ENCODE measurements at places on chromosomes 11 and 22.

GRCh38 chr22:39518144-39518786, 2.1 kb upstream of the ATF4 start:
- DNase-seq: no peak

GRCh38 chr11:92790366-92790765, 179.1 kb upstream of the MTNR1B start:
- no peak for DNase-seq

DNA sequence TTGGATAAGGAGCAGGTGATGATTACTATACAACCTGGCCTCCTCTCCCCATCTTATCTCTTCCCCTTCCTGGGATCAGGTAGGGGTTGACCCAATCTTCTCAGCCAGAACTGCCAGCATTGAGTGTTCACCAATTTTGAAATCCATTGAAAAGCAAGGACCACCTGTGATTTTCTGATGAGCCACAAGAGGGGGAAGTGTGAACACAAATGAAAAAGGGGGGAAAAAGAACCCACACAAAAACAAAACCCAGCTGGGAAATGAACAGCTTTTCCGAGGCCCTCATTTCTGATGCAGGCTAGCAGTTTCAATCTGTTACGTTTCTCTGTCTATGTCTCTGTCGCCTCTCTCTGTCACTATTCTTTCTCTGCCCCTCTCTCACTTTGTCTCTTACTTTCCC, 161.9 kb downstream of the INSC start:
- no peak for DNase-seq

DNA sequence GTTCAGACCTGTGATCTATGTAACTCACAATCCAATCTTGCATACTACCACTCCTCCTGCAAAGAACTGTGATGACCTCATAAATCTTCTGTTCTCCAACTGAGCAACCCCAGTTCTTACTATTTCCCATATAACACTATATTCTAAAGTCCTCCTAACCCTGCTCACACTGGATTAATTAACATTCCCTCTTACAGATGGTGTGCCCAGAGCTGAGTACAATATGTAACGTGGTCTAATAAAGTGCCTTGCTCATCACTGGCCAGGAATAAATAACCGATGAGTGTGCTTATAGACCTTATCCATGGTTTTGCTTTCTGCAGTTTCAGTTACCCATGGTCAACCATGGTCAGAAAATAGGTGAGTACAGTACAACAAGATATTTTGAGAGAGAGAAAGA, 28.6 kb downstream of the PRCP start:
- DNase-seq: no peak

GRCh38 chr22:39243439-39244135, 1.2 kb downstream of the PDGFB start:
- DNase-seq: peak; percentile 33

- no peak for DNase-seq
Observed at GRCh38 chr11:103358251-103358650, 249.0 kb downstream of the DYNC2H1 start.

DNA sequence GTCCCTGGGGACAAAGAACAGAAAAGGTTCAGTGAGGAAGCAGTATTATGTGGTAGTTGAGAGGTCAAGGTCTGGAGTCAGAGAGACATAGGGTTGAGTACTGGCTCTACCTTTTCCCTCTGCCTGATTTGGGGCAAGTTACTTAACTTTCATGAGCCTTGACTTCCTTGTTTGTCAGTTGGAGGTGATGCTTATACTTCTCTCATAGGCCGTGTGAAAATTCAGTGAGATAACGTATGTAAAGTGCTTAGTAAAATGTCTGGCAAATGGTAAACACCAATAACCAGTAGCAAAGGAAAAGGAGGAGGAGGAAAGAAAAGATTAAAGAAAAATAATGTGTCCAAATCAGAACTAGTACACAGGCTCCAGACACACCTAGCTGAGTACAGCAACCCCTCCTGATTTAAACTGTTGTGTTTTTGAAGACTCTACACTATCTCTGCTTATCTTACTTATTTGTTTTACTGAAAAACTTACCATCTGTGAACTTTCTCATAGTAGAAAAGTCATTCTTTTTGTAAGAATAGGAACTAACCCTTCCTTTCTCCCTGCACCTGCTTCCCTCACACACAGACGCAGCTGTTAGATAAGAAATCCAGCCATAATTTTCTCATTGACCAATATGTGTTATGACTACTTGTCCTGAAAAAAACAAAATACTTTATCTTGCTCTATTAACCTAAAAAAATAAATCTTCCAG, 126.9 kb downstream of the CD44 start:
- no peak for DNase-seq

DNA sequence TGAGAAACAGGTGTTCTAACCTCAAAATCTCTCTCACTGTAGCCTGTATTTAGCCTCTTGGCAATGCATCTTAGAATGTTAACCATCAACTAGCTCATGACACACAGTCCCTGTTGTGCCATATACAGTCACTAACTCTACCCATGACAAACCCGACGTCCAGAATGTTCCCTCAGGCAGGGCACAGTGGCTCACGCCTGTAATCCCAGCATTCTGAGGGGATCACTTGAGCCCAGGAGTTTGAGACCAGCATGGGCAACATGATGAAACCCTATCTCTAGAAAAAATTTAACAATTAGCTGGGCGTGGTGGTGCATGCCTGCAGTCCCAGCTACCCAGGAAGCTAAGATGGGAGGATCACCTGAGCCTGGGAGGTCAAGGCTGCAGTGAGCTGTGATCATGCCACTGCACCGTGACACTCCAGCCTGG, 18.2 kb upstream of the CCDC34 start:
- DNase-seq: peak; percentile 34

DNA sequence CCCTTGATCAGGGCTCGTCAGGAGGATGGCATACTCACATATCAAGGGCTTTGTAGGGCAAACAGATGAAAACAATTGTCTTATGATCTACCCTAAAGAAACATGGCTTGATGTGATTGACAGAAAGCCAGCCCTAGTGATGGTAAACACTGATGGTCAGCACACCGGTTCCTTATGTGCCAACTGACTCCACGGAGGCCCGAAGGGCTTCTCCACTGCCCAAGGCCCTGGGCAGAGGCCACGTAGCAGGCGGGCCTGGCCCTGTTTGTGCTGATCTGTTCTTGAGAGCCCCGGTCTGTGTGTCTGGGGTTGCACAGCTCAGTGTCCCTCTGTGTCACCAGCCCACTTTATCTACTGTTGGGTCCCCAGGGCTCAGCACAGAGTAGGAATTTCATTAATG, 115.2 kb downstream of the GRIK4 start:
- no peak for DNase-seq

DNA sequence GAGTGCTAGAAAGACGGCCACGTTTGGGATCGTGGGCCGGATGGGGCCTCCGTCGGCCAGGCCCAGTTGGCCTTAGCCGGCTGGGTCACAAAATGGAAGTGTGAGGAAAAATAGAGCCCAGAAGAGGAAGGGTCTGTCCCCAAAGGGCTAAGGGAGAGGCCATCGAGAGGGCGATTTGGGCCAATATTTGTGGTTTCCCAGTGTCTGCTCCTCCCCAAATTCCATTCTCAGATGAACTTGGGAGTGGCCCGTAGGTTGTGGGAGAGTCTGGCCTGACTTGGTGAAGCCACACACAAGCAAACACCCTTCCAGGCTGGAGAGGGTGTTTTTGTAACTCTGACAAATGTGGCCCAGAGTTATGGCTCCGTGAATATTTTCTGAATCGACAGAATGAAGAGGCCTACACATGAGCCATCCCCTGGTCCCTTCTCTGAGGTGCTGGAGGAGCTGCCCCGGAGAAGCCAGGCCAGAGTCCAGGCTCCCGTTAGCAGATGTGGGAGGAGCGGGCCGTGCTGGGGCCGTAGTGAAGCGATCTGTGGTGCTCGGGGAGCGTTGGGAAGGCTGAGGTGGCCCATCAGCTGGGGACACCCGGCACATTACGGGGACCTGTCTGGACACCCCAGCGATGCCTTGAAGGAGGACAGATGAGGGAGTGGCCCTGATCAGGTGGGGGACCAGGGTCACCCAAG, 73.5 kb upstream of the PPARA start:
- no peak for DNase-seq
